Lung microvascular endothelial cell (primary cell): ENCODE measurements at places on chromosomes 3 and 15.

GRCh38 chr3:101722394-101723173 lies 1.8 kb upstream of the CEP97 start:
- no peak for DNase-seq

DNA sequence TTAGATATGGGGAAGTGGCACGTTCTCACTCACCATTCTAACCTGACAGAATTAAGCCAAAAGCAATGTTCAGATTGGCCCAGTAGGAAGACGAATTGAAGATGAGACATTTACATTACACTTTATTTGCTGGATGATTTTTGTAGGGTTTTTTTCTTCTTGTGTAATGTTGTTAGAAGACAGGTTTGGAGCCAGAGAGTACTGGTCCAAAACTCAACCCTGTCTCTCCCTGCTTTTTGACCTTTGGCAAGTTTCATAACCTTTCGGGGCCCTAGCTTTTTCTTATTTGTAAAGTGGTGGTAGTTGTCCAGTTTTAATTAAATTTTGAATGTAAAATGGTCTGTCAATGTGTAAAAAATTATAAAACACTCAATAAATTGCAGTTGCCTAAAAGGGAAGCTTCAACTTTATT lies 29.5 kb downstream of the PDE8A start:
- DNase-seq = no peak

GRCh38 chr3:147513785-147514184 lies 104.6 kb downstream of the ZIC1 start:
- DNase-seq = no peak

- no peak for DNase-seq
Observed at GRCh38 chr15:68658151-68658550, 79.4 kb downstream of the CORO2B start.

GRCh38 chr15:100247228-100248225 lies 94.2 kb downstream of the ADAMTS17 start:
- no peak for DNase-seq

DNA sequence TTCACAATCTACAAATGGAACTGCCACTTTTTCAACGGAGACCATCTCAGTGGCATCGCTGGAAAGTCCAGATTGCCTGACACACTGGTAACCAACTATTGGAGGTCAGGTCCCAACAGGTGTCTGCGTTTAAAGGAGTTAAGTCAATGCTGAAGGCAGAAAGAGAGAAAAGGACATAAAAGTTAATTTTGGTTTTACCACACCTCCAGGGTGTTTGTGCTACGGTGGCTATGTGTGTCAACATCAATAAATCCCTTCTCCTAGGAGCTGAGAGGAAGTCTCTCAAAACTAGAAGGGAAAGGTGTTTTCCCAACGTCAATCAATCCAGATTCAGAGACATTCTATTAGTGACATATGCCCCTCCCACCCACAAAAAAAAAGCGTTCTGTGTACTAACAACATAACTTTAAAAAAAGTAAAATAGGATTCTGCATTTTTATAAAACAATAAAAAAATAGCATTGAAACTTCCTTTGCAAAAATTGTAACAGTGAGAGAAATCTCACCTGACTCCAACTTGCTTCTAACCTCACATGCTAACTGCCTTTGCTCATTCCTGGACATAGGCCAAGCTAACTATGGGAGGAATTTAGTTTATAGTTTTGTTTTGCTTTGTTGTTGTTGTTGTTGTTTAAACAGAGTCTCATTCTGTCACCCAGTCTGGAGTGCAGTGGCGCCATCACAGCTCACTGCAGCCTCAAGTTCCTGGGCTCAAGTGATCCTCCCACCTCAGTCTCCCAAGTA lies 58.7 kb downstream of the GATM start:
- DNase-seq = no peak

DNA sequence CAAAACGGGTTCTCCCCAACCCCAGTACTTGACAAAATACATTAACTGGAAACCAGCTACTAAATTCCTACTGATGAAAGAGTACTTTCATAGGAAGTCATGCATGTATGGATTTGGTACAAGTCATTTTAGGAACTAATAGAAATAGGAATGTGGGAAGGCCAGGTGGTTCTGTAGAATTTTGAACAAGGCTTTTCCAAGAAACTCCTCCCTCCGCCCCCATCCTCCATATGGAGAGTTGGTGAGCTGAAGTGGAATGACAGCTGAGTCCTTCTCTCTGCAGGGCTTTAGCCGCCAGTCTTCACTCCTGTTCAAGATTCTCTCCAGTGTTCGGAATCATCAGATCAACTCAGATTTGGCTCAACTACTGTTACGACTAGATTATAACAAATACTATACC lies 33.2 kb downstream of the TUBGCP4 start:
- no peak for DNase-seq

- DNase-seq = no peak
Observed at GRCh38 chr3:142213298-142213697, 12.1 kb downstream of the GK5 start.

DNA sequence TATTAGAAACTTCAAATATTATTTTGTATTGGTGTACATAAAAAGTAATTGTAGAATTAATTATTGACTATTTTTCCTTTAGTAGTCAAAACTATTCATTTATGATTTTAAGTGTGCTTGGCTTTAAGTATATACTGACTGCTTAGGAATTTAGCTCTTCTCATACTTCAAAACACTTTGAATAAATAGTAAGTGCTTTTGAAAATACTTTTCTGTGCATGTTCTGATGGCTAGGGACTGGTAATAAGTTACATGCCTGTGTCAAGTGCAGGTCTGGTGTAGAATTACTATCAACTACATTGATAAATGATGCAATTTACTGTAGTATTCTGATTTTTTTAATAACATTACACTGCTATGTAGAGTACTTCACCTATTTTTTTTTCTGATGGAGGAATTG lies 397.6 kb upstream of the SGO1 start:
- DNase-seq = no peak

GRCh38 chr3:23377928-23378672 lies 175.0 kb downstream of the UBE2E2 start:
- DNase-seq = no peak

GRCh38 chr15:27831384-27832236 lies 267.5 kb downstream of the OCA2 start:
- DNase-seq = no peak

DNA sequence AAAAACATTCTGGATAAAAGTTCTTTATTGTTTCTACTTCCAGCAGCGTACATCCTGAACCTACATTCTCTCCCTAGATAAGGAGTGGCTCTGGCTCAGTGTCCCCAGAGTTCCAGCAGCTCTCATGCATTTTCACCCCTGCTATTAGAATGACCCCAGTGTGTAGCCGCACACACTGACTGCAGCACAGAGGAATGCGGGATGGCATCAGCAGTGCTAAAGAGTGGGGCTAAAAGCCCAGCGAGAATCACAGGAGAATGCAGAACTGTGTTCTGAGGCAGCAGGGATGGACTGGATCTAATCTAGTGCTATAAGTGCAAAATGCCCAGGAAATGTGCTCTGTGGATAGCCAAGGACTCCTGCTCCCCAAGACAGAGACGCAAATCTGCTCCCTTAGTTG lies 66.4 kb upstream of the TJP1 start:
- peak; percentile 30 for DNase-seq

DNA sequence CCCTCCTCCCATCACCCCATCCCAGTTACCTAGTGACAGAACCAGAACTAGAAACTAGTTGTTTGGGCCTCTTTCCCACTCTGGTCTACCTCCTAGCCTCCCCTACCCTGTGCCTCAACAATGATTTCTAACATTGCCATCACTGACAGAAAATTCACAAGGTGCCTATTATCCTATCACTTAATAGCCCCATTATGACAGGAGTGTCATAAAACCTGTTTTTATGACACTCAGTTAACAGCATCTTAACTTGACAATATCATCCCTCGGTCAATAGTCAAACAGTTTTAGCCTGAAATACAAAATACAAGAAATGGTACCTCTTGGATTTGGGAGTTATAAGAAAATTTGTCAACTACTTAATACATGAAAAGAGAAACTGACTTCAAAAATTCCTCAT lies 46.5 kb downstream of the ULK4 start:
- no peak for DNase-seq

GRCh38 chr15:38587214-38587613 lies 22.6 kb upstream of the RASGRP1 start:
- DNase-seq = no peak

DNA sequence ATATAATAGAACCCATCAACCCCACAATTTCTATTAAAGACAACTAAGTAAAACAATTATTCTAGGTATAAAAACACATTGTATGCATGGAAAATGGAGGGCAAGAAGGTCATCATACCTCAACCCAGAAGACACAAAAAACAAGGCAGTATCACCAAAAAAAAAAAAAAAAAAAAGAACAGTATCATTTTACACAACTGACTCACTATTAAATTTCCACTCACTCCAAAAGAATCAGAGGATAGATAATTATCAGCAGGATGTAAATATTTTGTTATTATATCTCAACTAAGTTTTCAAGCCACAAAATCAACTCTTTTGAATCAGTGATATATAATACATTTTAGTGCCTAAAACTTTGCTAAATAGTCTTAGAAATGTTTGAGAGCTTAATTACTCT lies 55.0 kb downstream of the CLASP2 start:
- no peak for DNase-seq

DNA sequence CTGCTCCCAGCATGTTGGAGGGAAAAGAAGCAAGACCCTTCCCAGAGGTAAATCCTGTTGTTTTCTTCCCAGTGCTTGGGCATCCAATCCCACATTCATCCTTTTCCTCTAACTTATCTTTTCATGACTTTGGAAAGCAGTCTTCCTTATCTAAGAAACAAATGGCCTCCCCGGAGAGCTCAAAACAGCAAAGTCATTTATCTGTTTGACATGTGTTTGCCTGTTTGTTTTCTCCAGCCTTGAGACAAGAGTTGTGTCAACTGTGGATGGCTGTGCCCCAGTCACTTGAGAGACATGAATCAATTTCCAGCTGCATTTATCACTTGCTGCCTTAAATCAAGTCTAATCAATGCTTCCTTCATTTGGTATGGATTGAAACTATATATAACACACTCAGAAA lies 103.9 kb downstream of the SHQ1 start:
- DNase-seq = no peak

GRCh38 chr3:170117134-170117533 lies 64.4 kb downstream of the PHC3 start:
- peak; percentile 13 for DNase-seq

DNA sequence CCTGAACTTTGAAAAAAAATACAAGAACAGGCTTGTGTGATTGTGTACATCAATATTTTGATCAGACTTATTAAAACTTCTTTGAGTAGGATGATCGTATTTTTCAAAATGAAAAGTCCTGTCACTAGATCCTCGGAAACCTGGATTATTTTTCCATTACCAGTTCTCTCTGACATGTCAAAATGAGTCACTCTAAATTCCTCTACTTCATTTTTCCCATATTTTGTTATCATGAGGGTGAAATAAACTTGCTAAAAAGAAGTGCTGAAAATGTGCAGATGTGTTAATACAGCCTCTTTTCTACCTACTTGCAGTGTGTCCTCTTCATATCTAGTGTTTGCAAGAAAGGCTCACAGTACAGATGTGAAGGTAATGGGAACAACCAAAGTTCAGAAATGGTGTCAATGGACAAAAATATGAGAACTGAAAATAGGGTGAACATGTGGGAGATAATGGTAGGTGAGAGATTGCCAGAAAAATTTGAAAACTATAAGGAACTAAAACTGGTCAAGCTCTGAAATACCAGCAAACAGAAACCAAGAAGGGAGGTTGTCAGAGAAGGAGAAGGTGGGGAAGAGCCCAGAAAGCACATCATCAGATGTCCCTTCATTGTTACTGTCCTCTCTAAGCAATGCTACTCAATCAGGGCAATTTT lies 108.2 kb downstream of the EOMES start:
- no peak for DNase-seq

DNA sequence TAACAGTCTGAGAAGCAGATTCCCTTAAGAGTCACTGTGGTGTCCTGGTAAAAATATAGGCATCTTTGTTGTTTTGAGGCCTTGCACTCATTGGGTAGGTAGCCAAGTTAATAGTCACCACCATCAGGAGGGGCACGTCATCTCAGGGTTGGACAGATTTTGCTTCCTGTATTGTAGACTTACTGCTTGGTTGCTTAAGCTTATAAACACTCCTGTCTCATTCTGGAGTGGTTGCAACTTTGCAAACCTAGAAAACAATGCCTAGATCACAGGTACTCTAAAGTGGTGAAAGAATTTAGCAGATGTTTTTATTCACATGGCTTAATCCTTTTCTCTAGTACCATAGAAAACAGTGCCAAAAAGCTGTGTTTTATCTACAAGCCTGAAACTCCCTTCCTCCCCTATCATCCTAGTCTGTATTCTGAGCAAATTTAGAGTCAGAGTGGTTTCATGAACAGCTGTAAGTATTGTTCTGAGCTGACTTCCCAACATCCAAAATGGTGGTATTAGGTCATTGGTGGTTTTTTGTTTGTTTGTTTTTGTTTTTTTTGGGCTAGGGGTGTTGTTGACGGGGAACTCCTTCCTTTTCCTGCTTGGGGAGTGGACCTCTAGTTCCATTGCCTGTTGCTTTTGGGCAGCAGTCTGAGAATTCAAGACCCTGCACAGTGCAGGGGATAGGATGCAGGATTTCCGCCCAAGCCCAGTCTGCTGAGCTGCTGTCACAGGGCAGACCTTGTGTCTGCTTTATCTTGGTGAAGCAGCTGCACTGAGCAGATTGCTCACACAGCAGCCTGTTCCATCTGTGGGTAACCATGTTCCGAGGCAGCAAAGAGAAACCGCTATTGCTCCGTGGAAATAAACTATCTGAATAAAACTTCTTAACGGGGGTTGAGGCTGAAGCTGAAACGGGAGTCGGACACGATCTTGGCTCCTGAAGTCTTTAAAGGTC lies 202.0 kb downstream of the AKAP13 start:
- peak; percentile 92 for DNase-seq

GRCh38 chr3:72903004-72903403 lies 15.2 kb downstream of the GXYLT2 start:
- no peak for DNase-seq
